ENCODE measurements at places on chromosomes 1 and 21.

GRCh38 chr21:45410865-45411809, 6.2 kb downstream of the COL18A1 start:
- no peak for DNase-seq

- no peak for DNase-seq
These were observed 30.5 kb downstream of the FMO4 start for GRCh38 chr1:171344473-171344820.

DNA sequence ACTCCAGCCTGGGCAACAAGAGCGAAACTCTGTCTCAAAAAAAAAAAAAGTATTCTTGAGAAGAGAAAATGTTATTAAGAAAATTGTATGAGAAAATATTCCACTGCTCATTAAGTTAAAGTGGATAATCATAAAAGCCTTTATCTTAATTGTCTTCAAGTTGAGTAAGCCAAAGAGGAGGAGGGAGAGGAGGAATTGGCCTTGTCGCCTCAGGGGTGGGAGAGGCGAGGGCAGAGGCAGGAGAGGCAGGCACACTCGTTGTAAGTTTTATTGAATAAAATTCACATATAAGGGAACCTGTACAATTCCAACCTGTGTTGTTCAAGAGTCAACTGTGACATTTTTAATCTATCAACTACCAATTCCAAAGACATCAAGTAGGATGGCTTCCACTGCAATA, 820.3 kb downstream of the USP25 start:
- DNase-seq: no peak

DNA sequence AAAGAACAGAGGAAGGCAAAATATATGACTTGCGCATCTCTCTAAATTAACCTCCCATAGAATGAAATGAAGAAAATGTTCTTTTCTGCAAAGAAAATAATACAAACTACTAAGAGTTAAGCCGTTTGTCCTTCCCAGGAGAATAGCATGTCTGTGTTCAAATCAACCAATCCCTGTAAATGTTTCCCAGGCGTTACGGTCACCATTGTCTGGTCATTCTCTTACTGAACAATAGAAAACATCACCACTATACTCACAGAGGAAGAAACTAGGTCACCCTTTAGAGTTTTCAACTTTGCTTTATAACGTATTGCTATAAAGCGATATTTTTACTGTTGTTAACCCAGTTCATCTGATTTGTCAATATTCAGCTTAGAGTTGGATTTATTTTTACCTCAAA, 34.1 kb downstream of the COL11A1 start:
- DNase-seq: no peak

DNA sequence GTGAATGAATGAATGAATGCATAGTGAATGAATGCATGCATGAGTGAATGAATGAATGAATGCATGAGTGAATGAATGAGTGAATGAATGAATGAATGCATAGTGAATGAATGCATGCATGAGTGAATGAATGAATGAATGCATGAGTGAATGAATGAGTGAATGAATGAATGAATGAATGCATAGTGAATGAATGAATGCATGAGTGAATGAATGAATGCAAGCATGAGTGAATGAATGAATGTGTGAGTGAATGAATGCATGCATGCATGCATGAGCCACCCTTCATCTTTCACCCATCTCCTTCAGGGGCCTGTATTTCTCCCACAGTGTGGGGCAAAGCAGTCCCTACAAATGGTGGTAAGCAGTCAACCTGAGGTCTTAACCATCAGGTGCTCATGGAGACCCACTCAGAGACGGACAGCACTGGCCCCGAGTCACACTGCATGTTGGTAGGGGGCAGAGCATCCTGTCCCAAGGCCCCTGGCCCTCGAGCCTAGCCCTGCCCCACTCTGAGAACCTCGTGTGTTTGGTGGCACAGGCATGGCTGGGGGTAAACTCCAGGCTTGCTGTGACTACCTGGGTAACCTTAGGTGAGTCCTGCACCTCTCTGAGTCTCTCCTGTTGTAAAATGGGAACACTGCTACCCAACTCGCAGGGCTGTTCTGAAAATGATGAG, 28.0 kb upstream of the PAX7 start:
- DNase-seq: no peak

- no peak for DNase-seq
These were observed 197.3 kb downstream of the MATN1 start for GRCh38 chr1:30525971-30526651.

DNA sequence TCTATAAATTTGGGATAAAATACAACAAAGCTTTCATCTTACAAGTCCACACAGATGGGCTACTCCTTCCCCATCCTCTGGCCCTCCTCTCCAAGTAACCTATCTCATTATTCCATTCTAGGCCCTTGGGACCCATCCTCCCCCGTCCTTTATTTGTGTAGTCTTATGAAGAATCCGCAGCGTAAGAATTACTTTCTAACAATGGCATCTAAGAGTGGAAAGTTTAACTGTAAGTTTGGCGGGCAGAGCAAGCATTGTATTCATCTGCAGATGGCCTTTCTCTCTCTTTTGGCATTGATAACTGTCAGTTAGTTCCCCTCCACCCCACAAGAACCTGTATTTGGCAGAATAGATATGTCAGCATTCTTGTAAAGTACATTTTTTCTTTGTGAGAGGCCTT, 91.9 kb upstream of the TSPAN2 start:
- DNase-seq: no peak

- no peak for DNase-seq
These were observed 64.8 kb downstream of the PRDM2 start for GRCh38 chr1:13764588-13765332.

DNA sequence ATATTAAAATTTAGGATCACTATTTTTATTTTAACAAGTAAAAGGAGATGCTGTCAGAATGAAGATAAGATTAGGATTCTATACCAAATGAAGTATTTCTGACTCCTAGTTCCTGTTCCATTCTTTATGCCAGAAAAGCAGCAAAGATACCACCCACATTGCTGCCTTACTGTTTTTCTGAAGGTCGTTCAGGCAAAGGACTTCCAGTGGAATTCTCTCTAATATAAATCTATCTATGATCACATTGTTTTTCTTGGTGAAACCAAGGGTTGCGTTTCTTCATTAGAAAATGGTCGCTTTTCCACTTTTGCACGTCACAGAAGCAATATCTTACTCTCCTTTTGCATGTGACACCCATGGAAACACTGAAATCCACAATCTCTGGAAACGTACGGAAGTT, 594.8 kb upstream of the ADGRL2 start:
- no peak for DNase-seq

DNA sequence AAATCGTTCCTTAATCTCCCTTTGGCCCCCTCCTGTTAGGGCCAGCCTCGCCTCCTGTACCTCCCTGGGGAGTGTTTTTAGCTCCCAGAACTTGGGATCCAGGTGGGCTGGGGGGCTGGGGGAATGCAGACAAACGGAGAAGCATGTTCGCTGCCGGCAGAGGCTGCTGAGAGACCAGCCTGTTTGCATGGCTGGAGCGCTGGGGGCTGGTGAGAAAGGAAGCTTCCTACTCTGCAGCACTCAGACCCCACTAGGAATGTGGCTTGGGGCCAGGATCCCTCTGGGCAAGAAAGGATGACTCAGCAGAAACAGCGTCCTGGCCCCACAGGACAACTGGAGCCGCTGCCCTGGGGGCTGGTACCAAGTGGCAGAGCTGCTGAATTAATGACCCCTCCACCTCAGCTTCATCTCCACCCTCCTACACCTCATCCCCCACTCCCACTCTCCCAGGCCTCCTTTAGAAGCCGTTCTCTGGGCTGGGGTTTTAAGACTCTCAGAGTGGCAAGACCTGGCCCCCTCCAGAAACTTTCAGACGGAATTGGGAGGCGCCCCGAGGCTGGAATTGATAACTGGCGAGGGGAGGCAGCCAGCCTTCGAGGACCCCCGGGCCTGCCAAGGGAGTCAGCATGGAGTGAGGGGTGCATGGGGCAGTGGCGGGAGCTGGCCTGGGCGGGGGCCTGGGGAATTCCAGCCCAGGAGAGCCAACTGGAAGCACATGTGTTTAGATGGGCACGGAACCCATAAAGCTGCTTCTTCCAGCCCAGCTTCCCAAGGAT, 28.5 kb upstream of the EPS8L3 start:
- DNase-seq: no peak

GRCh38 chr21:44424608-44425306, 30.6 kb upstream of the LRRC3 start:
- no peak for DNase-seq

- no peak for DNase-seq
These were observed 17.3 kb upstream of the C1orf159 start for GRCh38 chr1:1132956-1133750.

- peak; percentile 8 for DNase-seq
These were observed 198.6 kb upstream of the EDN2 start for GRCh38 chr1:41682845-41683625.

- DNase-seq: no peak
These were observed 89.5 kb upstream of the RUNX3 start for GRCh38 chr1:25019337-25020172.

- DNase-seq: no peak
These were observed 4.8 kb downstream of the ETV3 start for GRCh38 chr1:157133426-157133825.

DNA sequence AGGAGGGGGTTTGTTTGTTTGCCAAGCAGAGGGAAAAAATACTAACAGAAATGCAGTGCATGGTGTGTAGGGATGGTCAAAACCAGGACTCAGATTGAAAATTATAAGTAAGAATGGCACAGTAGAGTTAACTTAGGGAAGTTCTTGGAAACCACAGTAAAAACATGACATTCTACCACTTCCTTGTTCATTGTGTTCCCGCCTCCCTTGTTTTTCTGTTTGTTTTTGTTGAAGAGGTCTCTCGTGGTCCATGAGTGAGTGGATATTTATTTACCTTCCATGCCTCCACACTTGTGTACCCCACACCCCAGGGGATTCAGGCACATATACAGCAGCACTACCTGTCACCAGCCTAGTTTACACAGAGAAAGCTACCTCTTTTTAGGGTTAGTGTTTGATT, 69.6 kb downstream of the OLFML2B start:
- peak; percentile 55 for DNase-seq

GRCh38 chr1:237133921-237134320, 91.9 kb downstream of the RYR2 start:
- no peak for DNase-seq

GRCh38 chr1:216531263-216532239, 108.3 kb upstream of the USH2A start:
- no peak for DNase-seq

- DNase-seq: no peak
These were observed 14.8 kb upstream of the TMEM54 start for GRCh38 chr1:32915766-32916706.

- peak; percentile 22 for DNase-seq
These were observed 3.1 kb downstream of the OLIG2 start for GRCh38 chr21:33028773-33029384.

- DNase-seq: no peak
These were observed 69.5 kb downstream of the TRIM11 start for GRCh38 chr1:228337031-228337564.

DNA sequence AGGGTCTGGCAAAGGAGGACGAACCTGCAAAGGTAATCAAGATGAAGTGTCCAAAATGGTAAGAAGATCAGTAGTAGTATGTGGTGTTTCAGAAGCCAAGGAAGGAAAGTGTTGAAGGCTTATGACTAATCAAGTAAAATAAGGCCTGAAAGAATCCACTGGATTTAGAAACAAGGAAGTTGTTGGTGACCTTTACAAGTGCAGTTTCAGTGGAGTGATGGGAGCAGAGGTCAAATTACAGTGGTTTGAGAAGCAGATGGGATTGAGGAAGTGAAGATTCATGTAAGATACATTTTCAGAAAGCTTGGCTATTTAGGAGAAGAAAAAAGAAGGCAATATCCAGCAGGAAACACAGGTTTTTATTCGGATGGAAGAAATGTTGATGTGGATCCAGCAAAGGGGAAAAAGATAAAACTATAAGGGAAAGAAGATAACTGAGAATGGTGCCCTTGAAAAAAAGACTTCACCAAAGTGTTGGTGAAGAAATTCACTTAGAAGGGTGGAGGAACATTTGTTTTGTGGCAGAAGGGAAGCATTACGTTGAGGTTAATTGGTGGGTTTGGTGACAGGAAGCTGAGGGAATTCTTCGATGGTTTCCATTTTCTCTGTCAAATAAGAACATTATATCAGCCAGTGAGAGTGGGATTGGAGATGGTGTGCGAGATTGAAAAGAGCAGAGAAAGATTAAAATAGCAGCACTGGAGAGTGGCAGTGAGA, 2.1 kb downstream of the ARMH1 start:
- peak; percentile 99 for DNase-seq

- DNase-seq: no peak
These were observed 6.9 kb upstream of the TMEM269 start for GRCh38 chr1:42777852-42778251.

DNA sequence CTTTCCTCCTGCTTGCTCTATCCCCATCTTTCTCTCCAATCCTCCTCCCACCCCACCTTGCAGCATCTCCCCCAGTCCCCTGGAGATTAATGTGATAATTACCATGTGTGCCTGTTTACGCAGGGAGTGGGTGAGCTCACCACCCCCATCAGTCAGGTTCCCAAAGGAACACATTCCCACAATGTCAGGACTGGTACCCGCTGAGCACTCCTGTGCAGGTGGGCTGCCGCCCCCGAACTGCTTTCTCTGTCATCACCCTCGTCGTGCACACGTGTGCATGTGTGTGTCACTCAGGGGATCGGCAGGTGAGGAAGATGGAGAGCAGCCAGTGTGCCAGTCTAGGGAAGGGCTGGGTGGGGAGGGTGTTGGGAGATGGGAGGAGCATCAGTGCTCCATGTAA, 163.4 kb downstream of the CACNA1E start:
- no peak for DNase-seq

- peak; percentile 94 for DNase-seq
These were observed 8.0 kb downstream of the MED8 start for GRCh38 chr1:43381612-43382011.

DNA sequence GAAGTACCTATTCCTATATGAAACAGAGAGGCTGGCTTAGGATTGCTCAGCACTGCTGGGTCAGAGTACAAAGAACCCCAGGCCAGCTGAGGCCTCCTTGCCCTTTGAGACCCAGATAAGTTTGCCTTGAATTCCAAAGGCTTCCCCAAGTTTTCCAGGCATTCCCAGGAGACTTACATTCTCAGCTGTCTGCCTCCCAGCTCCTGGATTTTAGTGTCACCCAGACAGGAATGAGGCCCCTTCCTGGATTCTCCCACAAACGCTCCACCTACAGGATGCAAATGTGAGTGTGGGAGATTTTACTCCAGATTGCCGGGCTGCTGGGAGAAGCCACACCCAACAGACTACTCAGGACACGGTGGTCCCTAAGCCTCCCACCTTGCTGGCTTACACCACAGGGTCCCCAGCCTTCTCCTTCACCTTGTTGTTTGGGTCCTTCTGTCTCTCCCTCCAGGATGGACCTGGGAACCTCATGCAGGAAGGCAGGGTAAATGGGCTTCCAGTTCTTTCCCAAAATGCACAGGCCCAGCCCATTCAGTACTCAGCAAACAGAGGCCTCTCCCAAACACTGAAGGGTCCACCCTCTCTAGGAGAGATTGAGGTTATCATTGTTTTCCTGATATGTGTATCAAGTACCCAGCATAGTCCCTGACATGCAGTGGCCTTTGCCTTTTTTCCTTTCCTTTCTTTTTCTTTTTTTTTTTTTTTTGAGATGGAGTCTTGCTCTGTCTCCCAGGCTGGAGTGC, 10.6 kb downstream of the RHBG start:
- no peak for DNase-seq

- no peak for DNase-seq
These were observed 4.3 kb upstream of the ZBTB7B start for GRCh38 chr1:154998201-154998780.

GRCh38 chr1:65265651-65266351, 43.5 kb upstream of the DNAJC6 start:
- DNase-seq: no peak

GRCh38 chr1:150543500-150544143, 5.6 kb upstream of the ADAMTSL4 start:
- peak; percentile 29 for DNase-seq

All from MV-4-11 (cell line).